ENCODE measurements at places on chromosomes 3 and 15.

DNA sequence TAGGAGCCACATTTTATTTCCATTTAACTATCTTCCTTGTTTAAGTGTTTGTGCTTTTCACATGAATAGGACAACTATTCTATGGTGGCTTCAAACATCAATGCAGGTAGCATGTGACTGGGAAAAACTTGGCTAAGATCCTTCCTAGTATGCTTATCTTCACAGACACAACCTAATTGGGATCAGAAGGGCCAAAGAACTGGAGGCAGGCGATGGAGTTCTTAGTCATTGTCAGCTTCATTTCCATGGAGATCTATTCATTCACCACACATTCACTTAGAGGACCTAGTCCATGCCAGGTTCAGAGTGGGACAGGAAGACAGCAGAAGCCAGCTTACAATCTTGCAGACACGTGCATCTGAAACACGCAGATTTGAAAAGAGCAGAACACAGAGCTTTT is 277.5 kb upstream of the PPP2R3A start:
- no peak for DNase-seq

DNA sequence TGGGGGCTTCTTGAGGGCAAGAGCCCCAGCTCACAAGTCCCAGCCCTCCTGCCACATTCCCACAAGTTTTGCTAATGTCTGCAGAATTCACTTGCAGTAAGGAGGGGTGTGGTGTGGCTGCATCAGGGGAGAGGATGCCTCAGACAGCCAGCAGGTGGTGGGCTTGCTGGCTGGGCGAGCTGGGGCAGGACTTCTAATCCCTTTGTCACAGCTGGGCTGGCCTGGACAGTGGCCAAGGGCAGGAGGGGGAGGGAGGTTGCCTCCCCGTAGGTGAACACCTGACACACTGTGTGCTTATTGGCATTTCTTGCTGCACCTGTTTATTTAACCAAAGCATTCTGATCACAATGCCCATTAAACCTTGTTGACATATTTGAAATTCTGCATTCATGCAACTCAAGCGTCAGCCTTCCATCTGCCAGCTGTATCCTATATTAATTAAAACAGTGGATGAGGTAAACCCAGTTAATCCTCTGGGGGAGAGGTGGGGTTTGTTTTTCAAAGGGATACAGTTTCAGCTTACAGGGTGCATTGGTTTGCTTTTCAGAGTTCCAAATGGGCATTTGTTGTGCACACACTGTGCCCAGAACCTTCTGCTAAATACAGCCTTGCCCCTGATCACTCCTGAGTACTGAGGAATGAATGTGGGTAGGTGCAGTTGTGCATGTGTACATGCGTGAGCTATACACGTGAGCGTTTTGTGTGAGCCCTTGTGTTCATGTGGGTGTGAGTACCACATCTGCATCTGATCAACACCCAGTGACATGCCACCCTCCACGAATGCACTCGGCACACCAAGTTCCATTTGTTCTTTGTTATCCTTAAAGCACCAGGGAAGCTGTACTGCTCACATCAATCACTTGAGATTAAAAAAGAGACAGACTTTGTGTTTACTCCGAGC is 268.7 kb downstream of the XXYLT1 start:
- peak; percentile 18 for DNase-seq

- DNase-seq = no peak
Observed at GRCh38 chr3:52645549-52645948, 40.2 kb downstream of the PBRM1 start.

- DNase-seq = no peak
Observed at GRCh38 chr15:74857671-74858368, 14.9 kb upstream of the ULK3 start.

DNA sequence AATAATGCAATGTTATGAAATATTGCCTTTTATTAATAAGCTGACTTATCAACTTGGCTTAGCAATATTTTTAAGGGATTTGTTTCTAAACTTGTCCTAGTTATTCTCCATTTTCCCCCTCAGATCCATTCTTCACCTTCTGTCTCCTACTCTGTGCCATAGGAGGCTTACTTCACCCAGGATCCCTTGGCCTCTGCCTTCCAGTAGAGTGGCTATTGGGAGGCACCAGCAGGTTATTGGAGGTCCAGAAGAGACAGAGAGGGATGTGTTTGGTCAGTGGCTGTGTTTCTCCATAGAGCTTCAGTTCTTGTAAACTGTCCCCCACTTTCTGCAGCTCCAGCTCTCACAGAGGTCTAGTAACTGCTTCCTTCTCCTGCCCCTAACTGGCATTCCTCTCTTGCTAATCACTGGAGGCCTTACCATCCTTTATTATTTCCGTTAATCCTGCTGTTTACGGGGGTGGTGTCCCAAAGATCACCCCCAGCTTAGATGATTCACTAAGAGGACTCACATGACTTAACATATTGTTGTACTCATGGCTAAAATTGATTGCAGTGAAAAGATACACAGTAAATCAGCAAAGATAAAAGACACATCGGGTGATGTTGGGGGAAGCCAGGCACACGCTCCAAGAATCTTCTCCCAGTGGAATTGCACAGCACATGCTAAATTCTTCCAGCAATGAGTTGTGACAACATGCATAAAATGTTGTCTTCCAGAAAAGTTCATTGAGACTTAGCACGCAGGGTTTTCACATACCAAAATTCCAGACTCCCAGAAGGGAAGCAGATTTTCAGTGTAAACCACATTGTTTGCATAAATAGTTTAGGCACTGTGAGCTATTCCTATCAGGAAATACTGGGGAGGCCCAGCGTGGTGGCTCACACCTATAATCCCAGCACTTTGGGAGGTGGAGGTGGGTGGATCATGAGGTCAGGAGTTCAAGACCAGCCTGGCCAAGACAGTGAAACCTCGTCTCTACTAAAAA is 67.5 kb downstream of the RPL22L1 start:
- no peak for DNase-seq

GRCh38 chr3:194137506-194138474 is 1.8 kb downstream of the HES1 start:
- DNase-seq = no peak

GRCh38 chr3:55491296-55491816 is 4.2 kb upstream of the WNT5A start:
- DNase-seq = no peak

DNA sequence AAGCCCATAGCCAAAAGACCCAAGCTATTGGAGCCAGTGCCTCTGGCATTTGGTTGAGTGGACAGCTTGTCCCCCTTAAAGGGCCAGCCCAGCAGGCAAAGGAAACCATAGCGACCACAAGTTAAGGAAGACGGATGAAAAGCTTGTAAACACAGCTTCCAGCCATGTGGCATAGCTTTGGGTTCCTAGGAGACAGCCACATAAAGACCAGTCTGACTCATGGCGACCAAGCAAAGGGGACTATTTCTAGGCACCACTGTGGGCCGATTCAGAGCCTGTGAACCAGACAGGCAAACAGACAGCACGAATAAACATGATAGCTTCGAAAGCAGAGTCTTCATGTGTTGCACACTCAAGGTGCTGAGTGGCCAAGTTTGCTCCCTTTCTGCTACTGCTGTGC is 30.5 kb upstream of the SRGAP3 start:
- DNase-seq = no peak

- no peak for DNase-seq
Observed at GRCh38 chr15:85759376-85759775, 35.3 kb downstream of the KLHL25 start.

- DNase-seq = no peak
Observed at GRCh38 chr3:101532783-101533602, 20.0 kb upstream of the SENP7 start.

- no peak for DNase-seq
Observed at GRCh38 chr15:91826443-91826842, 27.1 kb upstream of the SLCO3A1 start.

- no peak for DNase-seq
Observed at GRCh38 chr3:55180936-55181535, 253.2 kb upstream of the LRTM1 start.

DNA sequence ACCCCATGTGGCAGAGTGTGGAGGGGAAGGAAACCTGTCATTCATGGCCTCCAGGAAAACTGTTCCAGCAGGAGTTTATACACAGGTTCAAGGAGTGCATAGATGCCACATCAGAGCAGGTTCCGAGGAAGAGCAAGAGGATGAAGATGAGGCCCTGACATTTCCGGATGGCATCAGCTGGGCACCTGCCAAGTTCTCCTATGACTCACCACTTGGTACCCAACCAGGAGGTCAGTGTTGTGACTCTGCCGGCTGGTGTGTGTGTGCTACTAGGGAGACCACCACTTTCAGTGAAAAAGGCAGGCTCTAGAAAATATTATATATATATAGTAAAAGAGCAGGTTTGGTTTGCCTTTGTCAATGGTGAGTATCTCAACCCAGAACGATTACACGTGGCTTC is 69.3 kb downstream of the NTRK3 start:
- no peak for DNase-seq

- no peak for DNase-seq
Observed at GRCh38 chr3:43287500-43287873, 1.1 kb downstream of the SNRK start.

- no peak for DNase-seq
Observed at GRCh38 chr3:15355086-15355485, 22.7 kb upstream of the SH3BP5 start.

DNA sequence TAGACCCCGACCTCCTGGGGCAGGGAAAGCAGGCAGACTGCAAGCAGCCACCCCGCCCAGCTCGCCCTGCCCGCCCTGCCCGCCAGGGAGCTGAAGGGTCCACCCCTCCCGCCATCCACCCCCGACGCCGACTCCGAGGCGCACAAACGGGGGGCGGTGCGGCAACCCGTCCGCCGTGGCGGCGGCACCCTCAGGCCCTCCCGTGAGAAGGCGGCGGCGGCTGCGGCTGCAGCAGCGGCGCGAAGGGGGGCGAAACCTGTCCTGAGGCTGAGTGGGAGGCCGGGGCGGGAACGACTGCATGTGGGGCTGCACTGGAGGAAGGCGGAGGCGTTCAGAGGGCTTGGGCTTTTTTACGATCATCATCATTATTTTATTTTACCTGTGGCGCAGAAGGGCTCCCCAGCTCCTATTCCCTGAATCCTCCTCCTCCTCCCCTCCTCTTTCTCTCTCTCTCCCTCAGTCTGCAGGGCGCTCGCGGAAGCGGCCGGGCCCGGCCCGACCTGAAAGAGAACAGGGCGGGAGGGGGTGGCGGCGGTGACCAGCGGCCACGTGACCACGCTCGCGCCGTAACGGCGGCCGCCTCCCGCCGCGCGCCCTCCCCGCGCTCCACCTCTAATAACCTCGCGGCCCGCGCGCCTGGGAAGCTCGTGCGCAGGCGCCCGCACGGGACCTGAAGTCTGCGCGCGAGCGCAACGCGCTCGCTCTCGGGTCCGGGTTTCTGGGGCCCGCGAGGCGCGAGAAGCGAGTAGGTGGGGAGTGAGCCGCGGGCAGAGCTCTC is at the start of gene TBC1D5:
Gene TBC1D5, minus strand, starts transcription at position 530 of the 778 bp plus-strand sequence. CDS start 234,061 bp downstream, outside the sequence.
- DNase-seq = peak; percentile 91

DNA sequence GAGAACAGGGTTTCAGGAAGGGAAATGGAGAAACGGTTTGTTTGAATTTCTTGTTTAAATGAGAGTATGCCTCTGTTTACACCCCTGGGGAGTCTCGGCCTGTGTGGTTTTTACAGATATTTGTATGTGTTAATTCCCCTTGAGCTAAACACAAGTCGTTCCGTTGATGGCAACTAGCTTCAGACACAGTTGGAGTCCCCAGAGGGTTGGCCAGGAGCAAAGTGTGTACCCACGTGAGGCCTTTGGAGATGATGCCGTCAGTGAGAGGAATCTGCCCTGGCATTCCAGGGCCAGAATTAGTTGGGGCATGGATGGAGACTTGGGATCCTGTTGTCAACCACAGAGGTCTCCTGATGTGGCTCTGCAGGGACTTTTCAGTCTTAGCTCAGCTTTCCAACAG is 44.0 kb downstream of the CEMIP start:
- no peak for DNase-seq

- DNase-seq = no peak
Observed at GRCh38 chr15:61226361-61227256, 2.5 kb downstream of the RORA start.

GRCh38 chr3:86787091-86787490 is 203.9 kb downstream of the VGLL3 start:
- DNase-seq = no peak

DNA sequence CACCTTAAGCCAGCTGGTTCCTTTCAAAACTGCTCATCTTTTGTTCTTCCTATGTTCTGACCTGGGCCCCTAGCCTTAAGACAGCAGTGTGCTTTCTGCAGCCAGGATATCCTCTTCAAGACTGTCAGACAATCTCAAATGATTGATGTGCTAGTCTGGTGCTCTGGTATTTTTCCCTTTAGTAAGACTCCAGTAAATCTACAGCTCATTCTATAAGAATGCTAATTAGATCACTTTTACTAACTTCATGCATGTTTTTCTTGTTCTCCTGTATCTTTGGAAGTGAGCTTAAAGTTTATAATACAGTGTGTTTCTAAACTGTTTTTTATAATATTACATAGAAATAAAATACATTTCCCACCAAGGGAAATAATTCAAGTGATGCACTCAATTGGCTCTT is 220.9 kb upstream of the NANOGP8 start:
- no peak for DNase-seq

GRCh38 chr15:51833772-51834171 is 4.3 kb downstream of the TMOD3 start:
- no peak for DNase-seq

- no peak for DNase-seq
Observed at GRCh38 chr3:136818191-136818768, 646 bp upstream of the SLC35G2 start.

- no peak for DNase-seq
Observed at GRCh38 chr3:24505691-24506550, 11.3 kb upstream of the THRB start.

DNA sequence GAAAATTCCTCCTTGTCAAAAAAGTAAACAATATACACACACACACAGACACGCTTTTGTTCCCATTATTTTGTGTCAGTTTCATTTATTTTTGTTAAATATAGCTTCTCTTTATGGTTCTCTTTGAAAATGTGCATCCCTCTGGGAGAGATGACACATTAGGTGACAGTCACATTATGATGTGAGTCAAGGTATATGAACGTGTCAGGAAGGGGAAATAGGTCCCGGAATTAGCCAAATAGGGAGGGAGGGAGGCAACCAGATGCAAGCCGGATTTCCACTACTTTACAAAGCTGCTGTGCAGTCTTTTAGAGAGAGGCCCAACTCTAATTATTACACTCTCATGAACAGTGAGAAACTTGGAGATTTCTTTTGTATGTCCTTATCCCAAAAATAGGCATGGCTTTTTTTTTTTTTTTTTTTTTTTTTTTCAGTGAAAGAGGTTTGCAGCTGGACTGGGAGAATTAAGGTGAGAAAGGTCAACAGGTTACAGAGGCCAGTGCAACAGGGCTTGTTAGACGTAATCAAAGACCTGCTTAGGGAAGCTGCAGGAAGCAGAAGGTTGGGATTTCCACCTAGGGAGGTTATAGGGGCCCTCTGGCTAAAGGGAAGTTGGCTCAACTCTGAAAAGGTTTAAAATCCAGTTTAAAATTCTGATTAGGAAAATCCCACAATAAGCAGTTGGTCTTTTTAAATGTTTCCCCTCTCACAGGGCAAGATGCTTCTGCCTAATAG is 240.5 kb upstream of the UBE2E1 start:
- DNase-seq = no peak

GRCh38 chr3:4987538-4988296 is 8.5 kb downstream of the BHLHE40 start:
- DNase-seq = no peak

DNA sequence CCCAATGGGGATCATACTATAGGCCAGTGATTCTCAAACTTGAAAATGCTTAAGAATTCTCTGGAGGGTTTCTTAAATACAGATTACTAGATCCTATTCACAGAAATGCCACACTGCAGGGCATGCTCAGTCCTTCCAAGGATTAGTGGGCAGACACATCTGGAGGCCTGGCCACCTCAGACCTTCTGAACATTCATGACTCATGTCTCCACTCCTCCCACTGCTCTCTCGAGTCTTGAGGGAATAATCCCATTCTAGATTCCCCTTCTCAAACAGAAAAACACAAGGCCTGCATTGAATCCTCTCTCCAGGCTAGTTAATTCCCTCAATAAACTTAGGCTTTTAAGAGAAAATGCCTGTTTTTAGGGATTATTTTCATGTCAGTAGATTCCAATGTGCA is 22.1 kb downstream of the ZNF621 start:
- no peak for DNase-seq

All from GM12864 (cell line).